ENCODE measurements at places on chromosomes 4 and X.

- no peak for DNase-seq
Measured at GRCh38 chr4:38145741-38146140, 185.5 kb downstream of the PTTG2 start.

DNA sequence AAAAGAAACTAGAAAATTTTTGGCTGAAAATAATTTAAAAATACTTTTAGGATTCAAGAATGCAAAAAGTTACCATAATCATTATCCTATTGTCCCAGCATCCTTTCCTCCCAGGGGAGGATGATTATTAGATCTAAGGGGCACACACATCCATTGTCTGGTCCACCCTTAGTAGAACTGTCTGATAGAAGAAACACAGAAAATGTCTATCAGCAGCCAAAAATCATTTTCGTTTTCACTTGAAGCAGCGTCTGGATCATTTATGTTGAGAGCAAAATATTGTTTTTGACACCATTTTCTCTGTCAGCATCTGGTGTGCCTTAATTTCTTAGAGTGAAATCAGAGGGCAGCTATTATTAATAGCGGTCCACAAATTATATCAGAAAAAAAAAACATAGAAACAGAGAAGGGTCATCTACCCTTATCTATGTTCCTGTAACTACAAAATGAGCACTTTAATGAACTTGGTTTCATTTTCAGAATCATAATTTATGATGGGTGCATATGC, 446.3 kb downstream of the TRAM1L1 start:
- no peak for DNase-seq

DNA sequence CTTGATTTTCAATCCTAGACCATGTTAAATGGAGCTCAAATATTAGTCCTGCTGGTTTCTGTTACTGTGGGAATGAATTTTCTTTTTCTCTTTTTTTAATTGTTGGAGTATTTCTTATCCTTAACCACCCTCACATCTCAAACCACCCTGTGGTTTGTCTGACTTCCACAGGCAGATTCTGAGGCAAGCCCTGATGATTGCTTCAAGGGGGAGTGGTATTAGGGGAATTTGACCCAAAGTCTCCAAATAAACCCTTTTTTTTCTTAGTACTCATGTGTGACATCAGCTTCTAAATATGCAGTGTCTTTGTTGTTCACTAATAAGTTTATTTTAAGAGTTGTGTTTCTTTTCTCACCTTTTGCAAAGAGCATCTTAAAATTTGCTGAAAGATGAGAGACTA, 810.3 kb downstream of the IL1RAPL1 start:
- DNase-seq, result no peak

DNA sequence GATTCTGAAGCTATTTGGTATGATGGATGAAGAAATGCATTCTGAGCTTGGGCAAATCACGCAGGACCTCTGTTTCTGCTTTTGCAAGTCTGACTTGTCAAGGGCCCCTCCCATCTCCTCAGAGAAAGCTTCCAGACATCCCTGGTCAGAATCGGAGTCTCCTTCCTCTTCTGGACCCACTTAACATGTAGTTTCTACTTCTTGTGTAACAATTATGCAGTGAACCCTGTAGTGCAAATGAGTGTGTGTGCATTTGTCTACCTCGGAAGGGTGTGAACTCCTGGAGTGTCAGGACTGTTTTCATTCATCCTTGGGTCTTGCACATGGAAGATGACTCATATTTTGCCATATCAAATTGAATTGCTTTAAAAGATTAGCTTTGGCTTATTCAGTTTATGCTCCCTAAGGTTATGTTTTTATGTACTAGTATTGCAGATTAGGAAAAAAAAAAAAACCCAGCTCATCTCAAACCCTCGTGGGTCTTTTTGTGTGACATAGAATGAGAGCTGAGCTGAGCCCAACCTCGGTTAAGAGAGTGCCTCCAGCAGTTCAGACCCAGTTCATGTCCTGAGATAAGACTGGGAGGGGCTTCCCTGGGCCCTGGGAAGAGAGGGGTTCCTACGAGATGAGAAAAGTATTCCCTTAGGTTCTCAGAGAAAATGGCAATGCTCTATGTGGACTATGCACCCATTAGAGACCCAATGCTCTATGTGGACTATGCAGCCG, 61.1 kb upstream of the RPL34 start:
- DNase-seq, result no peak

GRCh38 chr4:177001271-177002175, 208.8 kb upstream of the VEGFC start:
- DNase-seq, result no peak

DNA sequence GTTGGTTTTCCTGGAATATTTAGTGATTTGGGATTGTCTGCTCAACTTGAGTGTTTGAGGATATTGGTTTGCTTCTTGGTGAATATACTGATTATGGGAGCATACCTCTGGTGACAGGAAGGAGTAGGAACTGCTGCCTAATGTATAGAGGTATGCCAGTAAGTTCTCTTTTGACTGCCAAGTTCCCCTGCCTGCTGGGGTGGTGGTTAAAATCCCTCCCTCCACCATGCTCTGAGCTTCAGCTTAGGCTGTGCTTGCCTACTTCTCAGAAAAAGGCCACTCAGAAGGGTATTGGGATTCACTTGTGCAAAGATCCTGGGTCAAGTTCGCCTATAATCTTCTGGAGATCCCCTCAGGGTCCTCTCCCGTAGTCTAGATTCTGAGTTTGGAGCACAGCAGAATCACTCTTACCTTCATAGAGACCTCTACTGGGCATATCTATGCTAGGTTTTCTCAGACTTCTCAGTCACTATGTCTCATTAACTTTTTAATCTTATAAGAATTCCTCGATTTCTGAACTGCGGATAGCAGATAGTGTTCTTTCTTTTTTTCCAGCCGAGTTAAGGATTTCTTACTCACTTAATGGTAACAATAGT, 44.7 kb upstream of the DCK start:
- no peak for DNase-seq

GRCh38 chr4:88144866-88145300, 13.6 kb downstream of the ABCG2 start:
- DNase-seq, result no peak

- DNase-seq, result no peak
Measured at GRCh38 chr4:108148316-108148715, 20.4 kb downstream of the LEF1 start.

- DNase-seq, result no peak
Measured at GRCh38 chr4:129246910-129247461, 151.0 kb downstream of the C4orf33 start.

- peak; percentile 7 for DNase-seq
Measured at GRCh38 chrX:14697451-14697850, 168.1 kb downstream of the GLRA2 start.

- DNase-seq, result no peak
Measured at GRCh38 chr4:123399627-123400358, 3.2 kb downstream of the SPRY1 start.

- no peak for DNase-seq
Measured at GRCh38 chr4:109945056-109945455, 32.4 kb downstream of the EGF start.

GRCh38 chr4:26228883-26229282, 91.9 kb upstream of the RBPJ start:
- DNase-seq, result no peak

DNA sequence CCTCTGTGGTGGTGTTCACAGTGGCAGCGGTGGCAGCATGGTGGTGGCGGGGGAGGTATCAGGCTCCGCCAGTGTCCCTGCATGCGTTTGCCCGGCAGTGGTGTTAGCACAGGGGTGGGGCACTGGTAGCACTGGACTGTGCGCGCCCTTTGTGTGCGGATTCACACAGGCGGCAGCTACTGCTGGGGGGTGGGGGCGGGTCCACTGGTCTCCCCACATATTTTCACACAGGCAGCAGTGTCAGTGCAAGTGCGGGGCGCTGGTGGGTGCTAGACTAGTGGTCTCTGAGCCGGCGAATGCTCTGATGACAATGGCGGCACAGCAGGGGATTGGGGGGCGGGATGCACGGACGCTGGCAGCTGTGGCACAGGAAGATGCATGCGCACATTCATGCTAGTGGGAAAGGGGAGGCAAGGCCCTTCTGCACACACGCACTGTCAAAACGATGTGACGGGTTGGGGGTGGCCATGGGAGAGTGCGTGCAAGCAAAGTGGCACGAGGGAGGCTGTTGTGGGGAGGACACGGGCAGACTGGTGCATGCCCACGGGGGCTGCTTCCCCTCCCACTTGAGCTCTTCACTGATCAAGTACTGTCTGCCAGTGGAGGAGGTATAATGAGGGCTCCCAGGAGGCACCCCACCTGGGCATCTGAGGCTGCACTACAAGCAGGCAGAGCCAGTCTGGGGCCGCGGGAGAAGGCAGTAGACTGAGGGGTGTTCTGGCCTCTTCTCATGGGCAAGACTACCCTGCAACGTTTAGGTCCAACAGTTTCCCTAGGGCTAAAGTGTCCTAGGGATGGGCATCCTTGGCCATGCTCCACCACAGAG, 53.0 kb downstream of the POF1B start:
- no peak for DNase-seq

Data from CD4-positive, alpha-beta T cell treated with Interleukin-21 for 1 hour (primary cell).